Germinal center (tissue), 1 donor: ENCODE measurements at places on chromosomes 7 and 10.

- no peak for DNase-seq
Observed at GRCh38 chr7:922334-923107, 32.0 kb downstream of the ADAP1 start.

DNA sequence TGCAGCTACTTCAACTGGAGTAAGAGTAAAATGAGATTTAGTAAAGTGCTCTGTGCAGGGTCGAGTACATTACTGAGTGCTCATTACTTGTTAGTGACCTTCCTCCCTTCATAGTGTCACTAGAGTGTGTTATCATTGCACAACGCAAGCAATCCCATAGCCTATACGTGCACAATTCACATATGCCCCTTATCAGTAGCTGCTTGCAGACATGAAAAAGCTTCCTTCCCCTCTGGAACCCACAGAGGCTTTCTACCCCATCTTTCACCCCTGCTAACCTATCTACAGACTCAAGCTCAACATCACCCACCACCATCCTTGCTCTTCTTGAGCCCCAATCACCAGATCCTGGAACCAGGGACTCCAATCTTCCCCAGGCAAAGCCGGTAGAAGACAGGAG is 59.3 kb downstream of the C7orf25 start:
- no peak for DNase-seq

DNA sequence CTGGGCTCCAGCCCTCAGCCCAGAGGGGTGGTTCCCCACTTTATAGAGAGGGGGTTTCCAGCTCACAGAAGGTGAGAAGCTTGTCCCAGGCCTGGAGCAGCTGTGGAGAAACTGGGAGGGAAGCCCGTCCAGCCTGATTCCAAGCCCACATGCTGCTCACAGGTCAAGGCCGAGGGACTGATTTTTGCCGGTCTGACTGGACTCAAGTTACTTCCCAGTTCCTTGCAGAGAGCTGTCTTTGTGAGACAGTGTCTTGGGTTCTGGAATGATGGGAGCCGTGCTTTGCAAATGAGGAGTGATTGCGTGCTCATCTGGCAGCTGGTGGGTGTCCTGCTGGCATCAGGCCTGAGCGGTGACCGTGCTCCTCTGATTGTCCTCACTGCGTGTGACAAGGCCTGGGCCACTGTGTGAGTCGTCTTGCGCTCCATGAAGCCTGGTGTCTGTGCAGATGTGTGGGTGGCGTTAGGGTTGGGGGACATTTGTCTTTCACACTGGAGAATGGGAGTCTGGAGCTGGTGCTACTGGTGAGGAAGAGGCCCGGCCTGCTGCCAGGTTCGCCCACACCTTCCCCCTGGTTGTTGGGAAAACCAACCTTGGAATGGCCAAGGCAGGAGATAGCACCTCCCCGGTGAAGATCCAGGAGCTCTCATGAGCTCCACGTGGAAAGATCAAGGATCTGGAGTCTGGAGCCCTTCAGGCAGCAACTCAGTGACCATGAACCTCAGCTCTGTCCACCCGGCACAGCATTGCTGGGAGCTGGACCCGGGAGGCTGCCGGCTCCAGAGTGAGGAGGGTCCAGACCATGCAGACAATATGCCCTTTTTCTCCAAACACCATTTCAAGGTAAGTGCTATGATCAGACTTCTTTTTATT is 129.6 kb downstream of the SMURF1 start:
- no peak for DNase-seq

DNA sequence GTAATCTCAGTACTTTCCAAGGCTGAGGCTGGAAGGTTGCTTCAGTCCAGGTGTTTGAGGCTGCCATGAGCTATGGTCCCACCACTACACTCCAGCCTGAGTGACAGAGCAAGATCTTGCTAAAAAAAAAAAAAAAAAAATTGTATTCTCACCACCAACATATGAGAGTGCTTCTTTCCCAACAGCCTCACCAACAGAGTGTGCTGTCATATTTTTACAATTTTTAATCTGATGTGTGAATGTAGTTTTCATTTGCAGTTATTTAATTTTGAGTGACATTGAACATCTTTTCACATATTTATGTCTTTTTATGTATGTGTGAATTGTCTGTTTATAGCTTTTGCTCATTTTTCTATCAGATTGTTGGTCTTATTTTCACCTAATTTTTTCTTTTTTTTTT is 35.2 kb downstream of the MYO1G start:
- no peak for DNase-seq

DNA sequence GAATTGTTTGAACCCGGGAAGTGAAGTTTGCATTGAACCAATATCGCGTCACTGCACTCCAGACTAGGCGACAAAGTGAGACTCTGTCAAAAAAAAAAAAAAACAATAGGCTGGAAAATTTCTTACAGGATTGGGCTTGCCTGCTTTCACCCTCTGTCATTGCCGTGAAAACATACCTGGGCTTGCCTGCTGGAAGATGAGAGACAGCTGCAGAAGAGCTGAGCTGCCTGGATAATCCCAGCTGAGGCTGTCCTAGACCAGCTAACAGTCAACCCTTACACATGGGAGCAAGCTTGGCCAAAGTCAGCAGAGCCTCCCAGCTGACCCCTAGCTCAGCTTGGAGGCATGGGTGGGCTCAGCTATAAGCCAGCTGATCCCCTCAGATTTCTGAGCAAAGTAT is 306.2 kb downstream of the CCSER2 start:
- no peak for DNase-seq

GRCh38 chr7:84913731-84914130 is 273.1 kb downstream of the SEMA3D start:
- no peak for DNase-seq

GRCh38 chr10:34609287-34609940 is 205.7 kb downstream of the PARD3 start:
- DNase-seq: no peak

- DNase-seq: no peak
Observed at GRCh38 chr10:63464402-63465292, 1.1 kb downstream of the JMJD1C start.

DNA sequence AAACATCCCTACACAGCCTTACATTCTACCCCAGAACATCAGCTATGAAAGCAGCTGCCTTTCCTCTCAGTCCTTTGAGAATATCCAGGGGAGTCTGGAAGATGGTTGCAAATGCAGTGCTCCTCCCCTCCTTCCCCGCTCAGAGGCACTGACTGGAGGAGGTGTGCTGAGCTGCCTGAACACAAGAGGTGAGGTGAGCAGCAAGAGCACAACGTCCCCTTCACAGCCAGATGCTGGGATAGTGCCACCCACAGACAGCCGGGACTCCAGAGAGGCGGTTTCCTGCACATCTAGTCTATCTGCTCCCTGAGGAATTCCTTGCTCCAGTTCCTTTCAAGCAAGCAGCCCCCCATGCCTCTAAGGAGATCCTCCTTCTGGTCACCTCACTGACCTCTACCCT is 74.2 kb downstream of the EZH2 start:
- DNase-seq: no peak

DNA sequence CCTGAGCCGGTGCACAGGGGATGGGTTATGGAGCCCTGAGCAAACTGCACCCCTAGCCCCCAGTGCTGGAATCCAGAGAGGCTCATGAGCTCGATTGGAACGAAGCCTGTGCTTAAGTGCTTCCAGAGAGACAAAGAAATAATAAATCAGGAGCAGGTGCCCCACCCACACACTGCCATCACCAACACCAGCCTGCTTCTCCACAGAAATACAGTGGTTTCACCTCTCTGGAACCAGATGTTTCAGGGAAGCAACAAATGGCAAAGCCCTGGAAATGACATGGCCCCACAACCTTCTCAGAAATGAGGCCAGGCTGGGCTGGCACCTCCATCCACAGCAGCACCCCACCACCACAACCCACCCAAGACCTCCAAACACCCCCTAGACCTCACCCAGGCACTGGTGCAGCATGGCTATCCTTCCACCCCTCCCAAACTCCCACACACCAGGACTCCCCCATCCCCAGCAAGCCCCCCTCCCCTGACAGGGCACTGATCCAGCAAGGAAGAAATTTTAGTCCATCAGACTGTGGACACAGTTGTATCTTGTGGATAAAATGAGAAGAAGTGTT is 4.1 kb upstream of the SLC18A3 start:
- DNase-seq: no peak
